ENCODE measurements at places on chromosomes 3 and 15.

DNA sequence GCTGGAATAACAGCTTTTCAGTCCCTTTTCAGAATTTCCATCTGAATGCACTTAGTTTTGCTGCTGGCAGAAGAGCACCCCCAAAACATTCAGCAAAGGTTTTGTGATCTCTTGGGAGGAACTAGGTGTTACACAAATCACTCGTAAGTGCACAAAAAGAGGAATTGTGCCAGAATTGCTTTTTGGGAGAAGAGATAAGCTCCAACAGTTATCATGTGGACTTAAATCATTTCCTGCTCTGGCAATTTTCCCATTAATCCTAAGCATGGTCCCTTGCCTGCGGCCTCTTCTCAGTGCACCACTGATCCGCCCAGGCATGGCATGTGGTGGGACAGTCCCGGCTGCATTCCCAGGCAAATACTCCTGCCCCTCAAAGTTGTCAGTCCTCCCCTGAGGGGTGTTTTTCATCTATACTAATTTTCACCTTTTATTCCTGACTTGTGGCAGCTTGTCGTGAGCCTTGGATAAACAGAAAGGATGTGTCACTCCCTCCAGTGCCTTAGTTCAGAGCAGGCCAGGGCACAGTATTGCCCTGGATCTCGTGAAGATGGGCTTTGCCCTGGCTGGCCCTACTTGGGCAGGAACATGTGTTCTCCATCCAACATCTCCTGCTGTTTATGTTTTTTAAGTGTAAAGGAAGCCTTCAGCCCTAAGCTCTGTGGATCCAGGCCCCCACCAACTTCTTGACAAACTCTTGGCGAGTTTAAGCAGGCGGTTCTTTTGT, 44.6 kb upstream of the VILL start:
- DNase-seq = no peak

DNA sequence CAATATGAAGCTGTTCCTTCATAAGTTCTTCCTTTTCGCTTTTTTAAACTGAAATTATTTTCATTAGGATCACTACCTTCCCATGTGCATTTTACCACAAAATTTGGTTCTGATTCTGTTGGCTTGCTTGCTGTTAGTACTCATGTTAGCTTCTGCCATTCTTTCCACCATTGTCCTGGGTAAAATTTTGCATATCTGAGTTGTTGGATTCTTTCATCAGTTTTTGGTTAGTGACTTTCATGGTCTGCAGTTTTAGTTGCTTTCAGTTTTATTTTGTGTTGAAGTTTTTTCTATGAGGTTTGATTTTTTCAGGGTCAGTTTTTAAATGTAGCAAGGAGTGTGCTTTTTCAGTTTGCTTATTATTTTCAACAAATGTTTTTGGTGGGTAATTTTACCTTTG, 71.9 kb downstream of the SMAD3 start:
- DNase-seq = no peak

GRCh38 chr15:48366584-48367312, 35.5 kb downstream of the DUT start:
- no peak for DNase-seq

GRCh38 chr3:124837730-124838186, 49.4 kb downstream of the ITGB5 start:
- no peak for DNase-seq

GRCh38 chr3:87997966-87998365, 60.8 kb downstream of the CGGBP1 start:
- DNase-seq = no peak

DNA sequence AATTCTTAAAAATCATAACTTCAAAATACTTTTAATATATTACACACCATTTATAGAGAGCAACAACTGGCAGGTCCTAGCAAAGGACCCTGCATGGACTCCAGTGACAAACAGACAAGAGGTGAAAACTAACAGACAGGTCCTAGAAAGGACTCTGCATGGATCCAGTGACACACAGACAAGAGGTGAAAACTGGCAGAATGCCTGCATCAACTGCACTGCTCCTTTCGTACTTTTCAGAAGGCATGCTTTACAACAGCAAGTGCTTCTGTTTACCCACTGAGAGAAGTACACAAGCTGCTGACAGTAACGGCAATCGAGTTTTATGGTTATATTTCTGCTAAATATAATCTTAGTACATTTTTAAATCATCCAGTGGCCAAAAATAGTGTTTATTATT, 24.3 kb upstream of the GP5 start:
- DNase-seq = no peak

- peak; percentile 41 for DNase-seq
Observed at GRCh38 chr3:138452436-138452835, 18.0 kb downstream of the ESYT3 start.

DNA sequence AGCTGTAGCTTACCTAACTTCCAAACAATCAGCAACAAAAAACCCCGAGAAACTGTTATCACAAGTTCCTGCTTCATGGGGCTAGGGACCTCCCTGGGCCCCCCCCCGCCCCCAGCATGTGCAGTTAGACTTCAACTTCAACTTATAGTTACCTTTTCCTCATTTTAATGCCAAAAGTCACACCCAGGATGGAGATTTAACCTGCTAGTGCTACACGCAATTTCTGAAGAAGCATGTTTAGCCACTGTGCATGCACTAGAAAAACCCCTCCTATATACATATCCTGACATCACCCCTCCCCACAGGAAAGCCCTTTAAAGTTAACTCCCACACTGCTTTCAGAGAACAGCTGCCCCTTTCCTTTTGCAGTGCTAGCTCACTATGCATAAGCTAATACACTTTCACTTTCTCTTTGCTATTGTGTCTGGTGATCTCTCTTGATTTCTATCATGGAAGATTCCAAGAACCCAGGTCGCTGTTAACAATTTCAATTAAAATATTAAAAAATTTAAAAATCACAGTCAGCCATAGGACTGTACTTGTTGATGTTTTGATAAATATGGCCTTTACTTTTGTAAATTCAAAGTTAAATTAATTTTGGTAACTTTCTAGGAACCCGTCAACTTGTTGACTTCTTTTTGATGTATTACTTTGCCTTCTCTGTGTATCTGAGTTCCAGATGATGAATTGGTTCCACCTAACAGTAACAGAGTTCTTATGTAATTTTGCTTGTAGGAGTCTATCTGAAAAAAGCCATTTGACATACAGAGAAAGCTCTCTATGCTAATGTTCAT, 75.2 kb upstream of the ACAD9 start:
- no peak for DNase-seq

GRCh38 chr15:72983801-72984545, 68.3 kb upstream of the NEO1 start:
- DNase-seq = no peak

DNA sequence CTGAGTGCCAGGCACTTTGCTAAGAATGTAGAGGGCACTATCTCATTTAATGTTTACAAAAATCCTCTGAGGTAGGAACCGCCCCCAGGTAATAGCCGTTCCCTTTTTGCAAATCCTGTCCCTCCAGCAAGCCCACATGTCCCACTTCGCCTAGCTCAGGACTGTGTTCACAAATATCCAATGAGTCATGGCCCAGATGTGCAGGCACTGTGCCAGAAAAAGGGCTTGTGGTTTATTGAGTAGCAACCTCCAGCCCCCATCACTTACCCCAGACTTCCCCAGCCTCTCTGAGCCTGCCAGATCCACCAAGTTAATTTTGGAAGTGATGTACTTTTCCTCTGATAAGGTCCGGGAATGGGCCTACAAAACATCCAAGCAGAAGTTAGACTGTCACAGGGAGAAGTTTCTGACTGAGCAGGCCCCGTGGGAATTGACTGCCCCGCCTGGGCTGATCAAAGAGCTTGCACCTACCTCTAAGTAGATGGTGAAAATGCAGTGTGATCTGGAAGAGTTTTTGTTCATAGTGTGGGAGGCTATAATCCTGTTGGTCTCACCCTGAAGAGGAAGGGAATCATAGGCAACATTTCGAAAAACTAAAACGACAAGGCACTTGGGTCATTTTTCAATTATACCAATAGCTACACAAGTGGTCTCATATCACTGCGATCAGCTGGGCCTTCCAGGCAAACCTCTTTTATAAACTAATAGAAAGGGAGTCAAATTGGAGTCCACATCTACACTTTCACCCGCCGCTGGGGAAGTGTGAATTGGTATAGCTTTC, 15.7 kb downstream of the KIF9 start:
- peak; percentile 51 for DNase-seq

DNA sequence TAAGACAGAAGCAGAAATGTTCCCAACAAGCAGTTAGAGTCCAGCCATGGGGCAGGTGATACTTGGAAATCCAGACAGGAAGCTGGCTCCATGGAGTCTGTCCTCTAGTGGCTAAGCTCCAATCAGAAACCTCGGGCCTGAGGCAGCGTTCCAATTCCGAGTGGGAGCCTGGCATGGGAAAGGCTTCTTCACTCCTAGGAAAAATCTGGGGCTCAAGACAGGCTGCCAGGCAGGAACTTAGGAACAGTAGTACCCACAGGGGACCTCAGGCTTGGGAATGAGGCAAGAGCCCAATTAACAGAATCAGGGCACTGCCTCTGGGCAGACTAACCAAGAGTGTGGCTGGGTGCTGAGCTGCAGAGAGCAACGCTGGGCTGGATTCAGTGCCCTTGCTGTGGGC, 6.2 kb upstream of the ATP13A4 start:
- no peak for DNase-seq

DNA sequence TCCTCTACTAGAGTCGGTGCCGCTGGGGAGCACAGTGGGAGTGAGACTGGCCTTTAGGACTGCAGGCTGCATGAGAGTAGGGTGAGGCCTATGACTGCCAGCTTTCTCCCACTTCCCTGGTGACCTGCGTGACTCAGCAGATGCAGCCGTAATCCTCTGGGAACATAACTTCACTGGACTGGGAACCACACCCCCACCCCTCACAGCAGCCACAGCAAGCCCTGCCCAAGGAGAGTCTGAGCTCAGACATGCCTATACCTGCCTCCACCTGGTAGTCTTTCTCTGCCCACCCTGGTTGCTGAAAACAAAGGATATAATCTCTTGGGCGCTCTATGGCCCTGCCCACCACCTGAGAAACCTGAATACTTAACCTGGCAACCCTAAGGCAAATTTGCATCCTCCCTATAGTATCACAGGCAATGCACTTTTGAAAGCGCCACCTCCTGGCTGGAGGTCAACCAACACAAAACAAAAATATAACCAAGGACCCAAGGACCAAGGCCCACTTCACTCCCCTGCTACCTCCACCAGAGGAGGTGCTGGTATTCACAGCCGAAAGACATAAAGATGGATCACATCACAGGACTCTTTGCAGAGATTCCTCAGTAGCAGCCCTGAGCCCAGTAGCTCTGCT, 308.9 kb downstream of the CTNNB1 start:
- DNase-seq = no peak

DNA sequence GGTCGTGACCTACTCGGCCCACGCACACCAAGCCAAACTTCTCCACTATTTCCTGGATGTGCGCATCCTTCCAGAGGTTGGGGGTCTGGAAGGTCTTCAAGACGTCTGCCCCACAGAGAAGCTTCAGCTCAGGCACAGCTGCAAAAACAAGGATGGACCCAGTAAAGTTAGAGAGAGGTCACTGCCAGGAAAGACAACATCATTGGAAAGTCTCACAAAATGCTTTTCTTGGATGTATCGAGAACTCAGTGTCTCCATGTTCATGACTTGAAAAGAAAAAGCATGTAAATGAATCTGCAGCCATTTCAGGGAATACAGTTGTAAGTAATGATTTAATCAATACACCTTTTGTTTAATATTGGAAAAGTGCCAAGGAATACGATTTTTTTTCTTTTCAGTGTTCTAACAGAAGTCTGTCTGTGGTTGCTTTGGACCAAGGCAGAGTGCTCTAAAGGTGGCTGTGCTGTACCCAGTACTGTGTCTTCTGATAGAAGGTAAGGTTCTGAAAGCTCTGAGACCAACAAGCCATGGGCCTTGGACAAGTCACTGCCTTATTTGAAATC, 21.8 kb upstream of the RBP1 start:
- DNase-seq = no peak

DNA sequence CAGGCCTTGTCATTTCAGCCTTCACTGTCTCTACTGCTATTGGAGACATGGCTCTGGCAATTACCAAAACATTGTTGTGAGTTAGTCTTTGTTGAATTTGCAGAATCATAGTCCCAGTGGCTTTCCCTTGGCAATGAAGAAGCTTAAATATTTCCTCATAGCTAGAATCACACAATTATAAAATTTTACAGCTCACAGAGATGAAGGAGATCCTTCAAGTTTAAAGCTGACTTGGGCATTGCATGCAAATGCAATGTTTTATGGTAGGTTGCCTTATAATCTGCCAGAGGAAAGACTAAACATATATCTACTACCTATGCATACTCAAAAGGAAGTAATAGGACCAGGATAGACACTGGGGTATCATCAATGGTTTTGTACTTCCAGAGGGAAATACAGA, 90.9 kb downstream of the LSAMP start:
- no peak for DNase-seq

GRCh38 chr15:29935296-29936004, 113.2 kb upstream of the TJP1 start:
- no peak for DNase-seq

DNA sequence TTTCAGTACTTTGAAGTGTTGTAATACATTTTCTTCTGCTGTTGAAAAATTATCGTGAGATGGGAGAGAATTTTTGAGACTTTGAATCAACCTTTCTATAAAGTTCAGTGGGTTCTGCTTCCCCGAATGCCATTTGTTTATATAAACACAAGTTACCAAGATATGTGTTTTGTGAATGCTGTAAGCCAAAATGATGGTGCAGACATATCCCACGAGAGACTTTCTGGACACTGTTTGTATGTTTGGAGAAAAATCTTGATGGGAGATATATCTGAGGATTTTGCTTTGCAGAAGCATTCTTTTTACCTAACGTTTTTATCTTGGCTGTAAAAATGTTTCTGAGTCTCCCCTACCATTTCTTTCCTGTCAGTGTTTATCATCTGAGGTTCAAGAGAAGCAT, 526.6 kb upstream of the ZNF717 start:
- DNase-seq = no peak

All from ascending aorta (tissue), 2 donors.